ENCODE measurements at places on chromosomes 5 and 9. TPM values are rescaled to one million over a fixed set of nuclear protein-coding genes. Genes with fewer than 3 reads are reported as not detected.

GRCh38 chr5:66209350-66209749, 65.2 kb downstream of the SREK1 start:
- H3K4me3 ChIP-seq: no peak overlapping the region
- H3K4me1 ChIP-seq: no peaks in the 10 kb centered on the region
- H3K36me3 ChIP-seq: no peaks in the 10 kb centered on the region
- DNase-seq: no peak

- no peak overlapping the region for H3K4me3 ChIP-seq
- no peaks in the 10 kb centered on the region for H3K4me1 ChIP-seq
- H3K27ac ChIP-seq: no peak overlapping the region
- H3K27me3 ChIP-seq: no peaks in the 10 kb centered on the region
These were observed 31.5 kb upstream of the ALDH1B1 start for GRCh38 chr9:38360839-38361472.

DNA sequence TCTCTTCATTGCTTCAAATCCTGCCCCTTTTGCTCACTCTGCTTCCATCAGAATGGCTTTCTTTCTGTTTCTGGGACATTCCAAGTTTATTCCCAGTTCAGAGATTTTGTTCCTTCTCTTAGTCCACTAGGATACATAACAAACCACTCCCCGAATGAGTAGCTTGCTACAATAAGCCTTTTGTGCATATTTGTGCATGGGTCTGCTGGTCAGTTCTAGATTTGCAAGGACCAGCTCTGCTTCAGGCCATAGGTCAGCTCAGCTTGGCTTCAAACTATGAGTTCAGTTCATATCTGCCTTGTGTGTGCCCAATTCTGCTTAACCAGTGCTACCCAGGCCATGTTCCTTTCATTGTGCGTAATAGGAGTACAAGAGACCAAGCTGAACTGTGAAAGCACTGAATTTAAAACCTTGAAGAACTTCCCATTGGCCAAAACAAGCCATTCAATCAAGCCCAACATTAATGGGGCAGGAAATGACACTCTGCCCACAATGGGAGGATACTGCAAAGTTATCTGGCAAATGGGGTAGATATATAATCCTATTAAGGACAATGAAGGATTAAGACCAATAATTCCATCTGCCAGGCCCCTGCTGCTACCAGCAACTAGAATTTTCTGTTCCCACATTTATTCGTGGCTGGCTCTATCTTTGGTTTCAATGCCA, 328.8 kb downstream of the PRELID2 start:
- no peak overlapping the region for H3K4me3 ChIP-seq
- H3K36me3 ChIP-seq: no peaks in the 10 kb centered on the region
- no peak for DNase-seq
- H3K4me1 ChIP-seq: no peaks in the 10 kb centered on the region

- no peaks in the 10 kb centered on the region for H3K4me1 ChIP-seq
- no peaks in the 10 kb centered on the region for H3K27me3 ChIP-seq
- no peaks in the 10 kb centered on the region for H3K36me3 ChIP-seq
- DNase-seq: no peak
- H3K27ac ChIP-seq: no peak overlapping the region
- H3K4me3 ChIP-seq: no peak overlapping the region
These were observed 159.2 kb upstream of the ALDH1B1 start for GRCh38 chr9:38233343-38233742.

DNA sequence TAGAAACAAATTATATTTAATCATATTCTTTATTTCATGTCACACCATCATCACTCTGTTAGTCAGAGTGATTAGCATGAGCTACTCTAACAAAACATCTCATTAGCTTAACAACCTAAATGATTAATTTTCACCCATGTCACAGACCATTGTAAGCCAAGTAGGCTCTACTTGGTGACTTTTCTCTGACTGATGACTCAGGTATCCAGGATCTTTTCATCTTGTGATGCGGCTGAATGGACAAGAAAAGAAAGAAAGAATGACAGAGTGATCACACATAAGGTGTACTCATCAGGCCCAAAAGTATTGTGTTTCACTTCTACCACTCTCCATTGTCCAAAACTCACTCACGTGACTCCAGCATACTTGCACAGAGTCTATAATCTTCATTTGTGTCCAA, 299.3 kb downstream of the ANXA1 start:
- no peaks in the 10 kb centered on the region for H3K36me3 ChIP-seq
- no peak for DNase-seq
- no peaks in the 10 kb centered on the region for H3K27me3 ChIP-seq
- no peak overlapping the region for H3K27ac ChIP-seq
- no peaks in the 10 kb centered on the region for H3K4me1 ChIP-seq
- H3K4me3 ChIP-seq: no peak overlapping the region

Gene CCNI2
- total RNA-seq: not detected

Gene IL13
- not detected for total RNA-seq
